ENCODE measurements at places on chromosomes 5 and 9. TPM values are rescaled to one million over a fixed set of nuclear protein-coding genes. Genes with fewer than 3 reads are reported as not detected.

ACTBL2 gene
- 0.97 TPM for total RNA-seq

PCDHA4 gene
- total RNA-seq, result 0.32 TPM

GABRA6 gene
- not detected for total RNA-seq

DNA sequence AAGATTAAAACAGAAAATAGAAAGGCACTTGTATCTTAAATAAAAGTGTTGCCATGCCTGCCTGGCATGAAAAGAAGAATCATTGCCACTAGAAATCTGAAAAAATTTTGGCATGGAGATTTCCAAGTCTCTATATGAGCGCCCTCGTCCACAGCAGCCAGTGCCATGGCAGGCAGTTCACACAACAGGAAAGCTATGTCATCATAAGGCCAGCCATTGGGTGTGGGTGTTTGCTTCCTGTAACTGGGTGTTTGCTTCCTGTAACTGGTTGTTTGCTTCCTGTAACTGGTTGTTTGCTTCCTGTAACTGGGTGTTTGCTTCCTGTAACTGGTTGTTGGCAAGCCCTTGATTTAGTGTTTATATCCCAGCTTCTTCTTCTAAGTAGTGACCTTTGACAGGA is 446.7 kb downstream of the IRX1 start:
- no peak for DNase-seq

- DNase-seq, result no peak
Observed at GRCh38 chr9:94526951-94527350, 27.9 kb upstream of the PCAT7 start.

- DNase-seq, result peak; percentile 22
Observed at GRCh38 chr9:112377087-112377486, 2.8 kb upstream of the HSDL2 start.

- DNase-seq, result no peak
Observed at GRCh38 chr5:119327018-119327417, 28.8 kb upstream of the TNFAIP8 start.

DNA sequence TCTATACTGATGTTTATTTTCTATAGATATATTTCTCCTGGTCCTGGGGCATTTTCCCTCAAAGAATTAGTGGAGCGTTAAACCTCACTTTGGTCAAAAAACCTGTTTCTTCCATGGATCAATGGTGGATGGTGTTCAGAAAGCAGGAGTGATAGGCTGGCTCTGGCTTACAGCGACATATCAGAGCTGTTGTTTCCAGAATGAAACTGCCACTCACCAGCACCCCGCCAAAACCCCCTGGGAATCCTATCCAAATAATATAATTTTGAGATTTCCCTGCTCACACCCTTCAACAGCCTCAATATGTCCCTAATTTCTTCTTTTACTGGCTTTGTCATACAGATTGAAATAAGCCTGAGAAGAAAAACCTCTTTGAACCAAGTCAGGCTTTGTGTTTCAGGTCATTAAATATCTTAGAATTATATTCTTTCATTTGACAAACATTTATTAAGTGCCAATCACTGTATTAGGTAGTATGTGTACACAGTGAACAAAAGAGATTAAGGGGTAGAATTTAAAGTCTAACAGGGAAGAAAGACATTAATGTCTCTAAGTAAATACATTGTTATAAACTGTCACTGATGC is 144.5 kb upstream of the GPR151 start:
- no peak for DNase-seq

- DNase-seq, result no peak
Observed at GRCh38 chr5:65846101-65846500, 80.3 kb upstream of the ERBIN start.

DNA sequence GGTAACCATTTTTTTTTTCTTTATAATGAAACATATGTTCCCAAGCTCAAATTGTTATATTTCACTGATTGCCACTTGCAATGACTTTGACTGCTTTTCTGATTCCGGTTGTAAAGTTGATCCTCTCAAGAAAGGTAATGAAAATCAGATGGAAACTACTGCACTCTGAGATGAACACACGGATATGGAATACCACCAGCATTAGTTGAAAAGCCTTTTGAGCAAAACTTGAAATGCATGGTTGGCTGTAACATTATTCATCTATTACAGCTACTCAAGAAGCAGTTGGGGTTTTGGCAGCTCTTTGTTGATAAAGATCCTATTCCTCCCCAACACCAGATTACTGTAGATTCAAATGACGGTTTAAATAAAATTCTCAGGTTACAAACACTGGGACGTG is 591.6 kb upstream of the DMAC1 start:
- no peak for DNase-seq

GRCh38 chr9:96305171-96305570 is 3.2 kb upstream of the HSD17B3 start:
- DNase-seq, result no peak

DNA sequence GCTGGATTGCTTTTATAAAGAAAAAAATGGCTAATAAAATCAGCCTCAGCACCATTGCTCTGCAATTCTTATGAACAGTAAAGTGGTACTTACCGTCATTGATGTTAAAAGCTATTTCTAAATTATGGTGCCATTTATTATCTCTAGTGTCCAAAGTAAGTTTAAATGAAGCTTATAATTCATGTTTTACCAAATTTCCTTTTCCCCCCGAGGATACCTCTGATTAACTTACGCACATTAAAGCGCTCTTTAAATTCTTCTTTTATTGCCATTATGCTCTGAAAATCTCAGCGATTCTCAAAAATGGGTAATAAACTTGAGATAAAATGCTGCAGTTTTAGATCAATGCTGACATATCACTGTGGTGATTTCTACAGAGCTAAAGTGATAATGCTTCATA is 13.5 kb downstream of the TLX3 start:
- DNase-seq, result no peak

- DNase-seq, result no peak
Observed at GRCh38 chr9:114150608-114151007, 4.7 kb upstream of the COL27A1 start.

DNA sequence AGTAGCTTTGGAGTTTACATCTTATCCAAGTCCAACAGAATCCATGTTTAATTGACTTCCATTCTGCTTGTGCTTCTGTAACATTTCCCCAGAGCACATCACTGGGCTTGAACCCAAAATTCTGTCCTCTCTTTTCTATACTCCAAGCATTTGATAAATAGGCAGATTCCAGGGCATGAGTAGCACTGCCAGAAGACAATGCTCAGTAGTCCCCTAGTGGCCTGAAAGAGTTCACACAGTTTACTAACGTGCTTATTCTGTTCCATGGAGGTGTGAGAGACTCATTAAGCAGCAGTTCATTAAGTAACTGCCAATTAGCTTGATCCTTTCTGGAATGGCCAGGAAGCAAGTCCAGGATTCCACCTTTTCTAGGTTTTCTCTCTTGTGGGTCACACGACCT is 9.4 kb upstream of the GABRA6 start:
- DNase-seq, result no peak

DNA sequence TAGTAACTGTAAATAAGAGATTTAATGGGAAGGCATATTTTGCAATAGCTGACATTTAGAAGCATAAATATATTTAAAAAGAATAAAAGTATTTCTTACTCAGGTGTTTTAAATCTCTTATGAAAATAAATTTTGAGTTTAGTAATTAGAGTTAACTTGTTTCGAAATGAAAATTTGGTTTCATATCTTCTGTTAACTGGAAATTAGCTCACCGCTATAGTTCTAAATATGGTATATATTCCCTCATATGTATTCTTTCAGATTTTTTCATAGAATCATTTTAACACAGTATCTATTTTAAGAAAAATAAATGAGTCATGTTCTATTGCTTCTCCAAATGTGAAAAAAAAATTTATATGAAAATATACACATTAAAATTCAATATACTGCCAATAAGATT is 434.1 kb downstream of the DTWD2 start:
- DNase-seq, result no peak

Measured in fibroblast of villous mesenchyme (primary cell).